CD4-positive, alpha-beta memory T cell (primary cell): ENCODE measurements at places on chromosomes 6 and 20.

DNA sequence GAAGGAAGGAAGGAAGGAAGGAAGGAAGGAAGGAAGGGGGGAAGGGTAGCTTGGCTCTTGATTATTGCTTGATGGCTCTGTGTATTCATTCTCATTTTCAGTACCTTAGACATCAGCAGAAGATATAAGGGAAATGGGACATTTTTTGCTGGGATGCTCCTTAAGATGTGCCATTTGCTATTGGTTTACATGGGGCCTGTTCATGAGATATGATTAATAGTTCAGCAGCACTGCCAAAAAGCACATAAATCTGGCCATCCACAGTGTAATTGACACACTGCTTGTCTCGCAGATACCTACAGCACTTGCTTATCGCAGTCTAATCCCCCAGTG is 137.5 kb upstream of the JARID2 start:
- no peak for DNase-seq

- no peak for DNase-seq
Measured at GRCh38 chr6:99093456-99094190, 145.9 kb upstream of the FBXL4 start.

- DNase-seq = no peak
Measured at GRCh38 chr20:3258429-3258828, 19.4 kb upstream of the SLC4A11 start.

GRCh38 chr6:18609715-18610114 is 222.6 kb downstream of the RNF144B start:
- DNase-seq = no peak

DNA sequence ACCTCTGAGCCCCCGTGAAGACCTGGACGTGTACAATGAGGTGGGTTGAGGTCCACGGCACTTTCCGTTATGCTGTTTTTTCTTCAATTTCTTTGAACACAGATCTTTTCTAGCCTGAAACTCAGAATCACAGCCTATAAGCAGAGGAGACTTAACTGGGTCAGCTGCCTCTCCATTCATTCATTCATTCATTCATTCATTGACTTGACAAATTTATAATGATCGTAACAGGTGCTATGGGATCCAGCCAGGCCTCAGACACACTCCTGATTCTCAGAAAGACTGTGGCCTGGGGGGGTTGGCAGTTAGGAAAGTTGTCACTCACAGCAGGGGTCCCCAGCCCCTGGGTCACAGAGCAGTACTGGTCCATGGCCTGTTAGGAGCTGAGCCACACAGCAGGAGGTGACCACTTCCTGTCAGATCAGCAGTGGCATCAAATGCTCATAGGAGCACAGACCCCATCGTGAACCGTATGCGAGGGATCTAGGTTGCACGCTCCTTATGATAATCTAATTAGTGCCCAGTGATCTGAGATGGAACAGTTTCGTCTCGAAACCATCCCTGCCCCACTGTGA is 38.6 kb upstream of the IRF4 start:
- no peak for DNase-seq

GRCh38 chr20:19952392-19952791 is 64.8 kb upstream of the NAA20 start:
- peak; percentile 22 for DNase-seq

DNA sequence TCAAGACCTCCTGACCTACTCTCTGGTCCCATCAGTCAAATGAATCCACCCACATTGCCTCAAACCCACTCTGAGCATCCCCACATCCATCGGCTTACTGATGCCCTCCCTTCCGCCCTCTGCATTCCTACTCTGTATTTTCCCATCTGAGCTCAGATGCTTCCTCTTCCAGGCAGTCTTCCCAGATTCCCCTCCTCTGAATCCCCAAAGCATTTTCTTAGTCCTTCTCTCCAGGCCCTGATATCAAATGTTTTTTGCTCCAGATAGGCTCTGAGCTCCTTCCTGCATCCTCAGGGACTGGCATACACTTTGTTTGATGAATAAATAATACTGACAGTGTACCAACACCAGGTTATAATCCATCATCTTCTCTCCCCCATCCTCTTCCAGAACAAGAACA is 3.9 kb downstream of the PLTP start:
- no peak for DNase-seq

DNA sequence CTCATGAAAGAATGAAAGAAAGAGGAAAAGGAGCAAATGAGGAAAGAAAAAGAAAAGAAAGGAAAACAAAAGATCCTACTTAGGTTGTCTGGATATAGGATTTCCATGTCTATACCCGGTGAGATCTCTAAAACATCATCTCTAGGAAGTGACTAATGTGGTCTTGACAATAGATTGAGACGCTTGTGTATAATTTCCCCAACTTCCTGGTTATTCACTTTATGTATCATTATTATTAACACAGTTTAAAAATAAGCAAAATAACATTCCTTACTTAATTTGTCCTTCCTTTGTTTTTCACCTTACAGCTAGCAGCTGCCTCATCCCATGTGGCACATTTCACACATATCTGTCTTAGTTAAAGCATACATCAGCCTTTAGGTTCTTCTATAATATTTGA is 27.0 kb downstream of the LAMA4 start:
- no peak for DNase-seq

- peak; percentile 65 for DNase-seq
Measured at GRCh38 chr20:43959079-43959919, 44.6 kb downstream of the TOX2 start.
